ENCODE measurements at places on chromosomes 3 and 15. TPM values are rescaled to one million over a fixed set of nuclear protein-coding genes. Genes with fewer than 3 reads are reported as not detected.

- no peaks in the 10 kb centered on the region for H3K27me3 ChIP-seq
- H3K36me3 ChIP-seq, result no peaks in the 10 kb centered on the region
- H3K27ac ChIP-seq, result no peak overlapping the region
- H3K4me1 ChIP-seq, result no peaks in the 10 kb centered on the region
- DNase-seq, result no peak
Measured at GRCh38 chr15:54150255-54150654, 172.0 kb downstream of the UNC13C start.

The PP2D1 gene
- not detected for polyA plus RNA-seq

The CHRM5 gene
- not detected for polyA plus RNA-seq

GRCh38 chr15:82624008-82624407 is 23.2 kb downstream of the CPEB1 start:
- no peaks in the 10 kb centered on the region for H3K4me1 ChIP-seq
- DNase-seq, result no peak
- H3K27ac ChIP-seq, result no peak overlapping the region

The CACNA2D2 gene
- polyA plus RNA-seq, result 0.42 TPM

DNA sequence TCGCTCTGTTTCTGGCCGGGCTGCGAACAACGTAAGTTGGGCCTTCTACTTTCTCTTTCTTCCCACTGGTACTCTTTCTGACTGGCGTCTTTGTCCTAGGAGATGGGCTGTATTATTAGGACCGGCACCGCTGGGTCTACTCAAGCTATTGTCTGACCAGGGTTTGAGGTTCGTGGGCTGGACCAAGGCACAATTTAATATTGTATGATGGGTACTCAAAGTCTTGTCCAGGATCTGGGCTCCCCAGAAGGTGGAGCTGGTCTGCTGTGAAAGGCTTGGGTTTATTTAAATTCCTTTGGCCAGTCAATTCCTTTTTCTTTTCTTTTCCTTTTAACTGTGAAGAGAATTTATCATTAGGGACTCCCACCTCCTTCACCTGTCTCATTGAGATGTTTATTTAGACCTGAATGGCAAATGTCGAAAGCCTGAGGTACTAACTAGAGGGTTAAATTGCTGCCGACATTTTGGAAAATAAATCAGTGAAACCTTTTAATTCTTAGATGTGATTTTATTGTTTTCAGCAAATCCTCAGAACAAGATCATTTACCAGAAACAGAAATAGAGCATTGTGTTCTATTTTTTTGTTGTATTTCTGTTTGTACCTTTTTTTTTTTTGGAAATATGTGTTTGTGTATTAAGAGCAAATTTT is 410 bp downstream of the LRRC49 start:
- peak overlapping the region; percentile 69 for H3K4me3 ChIP-seq
- peaks cover 13% of the 10 kb centered on the region for H3K4me1 ChIP-seq
- no peak for DNase-seq
- H3K27me3 ChIP-seq, result no peaks in the 10 kb centered on the region

GRCh38 chr15:88701561-88702095 is 62.8 kb downstream of the ISG20 start:
- H3K27ac ChIP-seq, result no peak overlapping the region
- peaks cover 4% of the 10 kb centered on the region for H3K4me1 ChIP-seq
- no peaks in the 10 kb centered on the region for H3K36me3 ChIP-seq
- H3K27me3 ChIP-seq, result no peaks in the 10 kb centered on the region
- no peak overlapping the region for H3K4me3 ChIP-seq

The FBXW12 gene
- polyA plus RNA-seq, result not detected

- no peaks in the 10 kb centered on the region for H3K36me3 ChIP-seq
- DNase-seq, result no peak
- H3K27me3 ChIP-seq, result no peaks in the 10 kb centered on the region
- H3K4me1 ChIP-seq, result peaks cover 8% of the 10 kb centered on the region
Measured at GRCh38 chr3:137259701-137260100, 301.9 kb downstream of the IL20RB start.

GRCh38 chr15:88542342-88542733 is 4.1 kb downstream of the DET1 start:
- H3K36me3 ChIP-seq, result peaks cover 8% of the 10 kb centered on the region
- peak overlapping the region; percentile 85 for H3K27ac ChIP-seq
- H3K4me3 ChIP-seq, result no peak overlapping the region

The ANKRD63 gene
- not detected for polyA plus RNA-seq

GRCh38 chr3:468172-468571 is 271.6 kb downstream of the CHL1 start:
- no peaks in the 10 kb centered on the region for H3K4me1 ChIP-seq
- H3K36me3 ChIP-seq, result no peaks in the 10 kb centered on the region
- no peak overlapping the region for H3K27ac ChIP-seq
- H3K27me3 ChIP-seq, result no peaks in the 10 kb centered on the region

The ACP3 gene
- polyA plus RNA-seq, result 0.59 TPM

- H3K27ac ChIP-seq, result no peak overlapping the region
- H3K4me1 ChIP-seq, result no peaks in the 10 kb centered on the region
- H3K27me3 ChIP-seq, result no peaks in the 10 kb centered on the region
- no peak for DNase-seq
Measured at GRCh38 chr15:44616974-44617373, 46.5 kb downstream of the SPG11 start.

DNA sequence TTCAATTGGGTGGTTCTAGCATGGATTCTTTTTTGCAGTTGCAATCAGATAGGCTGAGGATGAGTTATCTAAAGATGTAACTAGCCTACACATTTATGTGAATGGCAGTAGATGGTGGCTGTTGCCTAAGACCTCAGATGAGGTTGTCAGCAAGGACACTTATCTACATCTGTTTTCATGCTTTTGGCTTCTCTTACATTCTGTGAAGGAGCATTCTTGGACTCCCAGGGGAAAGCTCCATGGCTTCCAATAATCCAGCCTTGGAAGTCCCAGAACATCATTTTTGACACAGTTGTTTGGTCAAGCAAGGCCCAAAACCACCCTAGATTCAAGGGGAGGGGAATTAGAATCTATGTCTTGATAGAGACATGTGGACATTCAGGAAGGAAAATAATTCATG is 332.2 kb upstream of the RBMS3 start:
- no peak for DNase-seq
- no peaks in the 10 kb centered on the region for H3K36me3 ChIP-seq
- no peak overlapping the region for H3K27ac ChIP-seq
- H3K4me1 ChIP-seq, result no peaks in the 10 kb centered on the region

DNA sequence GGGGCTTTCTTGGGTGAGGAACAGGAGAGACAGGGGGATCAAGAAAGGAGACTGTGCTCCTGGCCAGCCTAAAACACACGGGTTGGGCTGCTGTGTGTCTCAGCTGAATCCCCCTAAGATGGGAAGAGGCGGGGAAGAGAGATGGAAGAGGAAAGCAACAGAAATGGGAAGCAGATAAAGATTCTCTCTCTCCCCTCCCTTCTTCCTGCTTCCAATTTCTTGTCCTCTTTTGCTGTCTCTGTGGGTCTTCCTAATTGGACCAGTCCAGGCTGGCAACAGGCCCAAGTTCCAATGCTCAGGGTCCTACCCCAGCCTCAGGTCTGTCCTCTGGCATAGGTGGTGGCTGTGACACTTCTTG is 7.1 kb downstream of the ISLR2 start:
- peak; percentile 13 for DNase-seq
- H3K27me3 ChIP-seq, result peaks cover 28% of the 10 kb centered on the region
- H3K4me3 ChIP-seq, result no peak overlapping the region
- peak overlapping the region; percentile 86 for H3K27ac ChIP-seq
- peaks cover 37% of the 10 kb centered on the region for H3K4me1 ChIP-seq

DNA sequence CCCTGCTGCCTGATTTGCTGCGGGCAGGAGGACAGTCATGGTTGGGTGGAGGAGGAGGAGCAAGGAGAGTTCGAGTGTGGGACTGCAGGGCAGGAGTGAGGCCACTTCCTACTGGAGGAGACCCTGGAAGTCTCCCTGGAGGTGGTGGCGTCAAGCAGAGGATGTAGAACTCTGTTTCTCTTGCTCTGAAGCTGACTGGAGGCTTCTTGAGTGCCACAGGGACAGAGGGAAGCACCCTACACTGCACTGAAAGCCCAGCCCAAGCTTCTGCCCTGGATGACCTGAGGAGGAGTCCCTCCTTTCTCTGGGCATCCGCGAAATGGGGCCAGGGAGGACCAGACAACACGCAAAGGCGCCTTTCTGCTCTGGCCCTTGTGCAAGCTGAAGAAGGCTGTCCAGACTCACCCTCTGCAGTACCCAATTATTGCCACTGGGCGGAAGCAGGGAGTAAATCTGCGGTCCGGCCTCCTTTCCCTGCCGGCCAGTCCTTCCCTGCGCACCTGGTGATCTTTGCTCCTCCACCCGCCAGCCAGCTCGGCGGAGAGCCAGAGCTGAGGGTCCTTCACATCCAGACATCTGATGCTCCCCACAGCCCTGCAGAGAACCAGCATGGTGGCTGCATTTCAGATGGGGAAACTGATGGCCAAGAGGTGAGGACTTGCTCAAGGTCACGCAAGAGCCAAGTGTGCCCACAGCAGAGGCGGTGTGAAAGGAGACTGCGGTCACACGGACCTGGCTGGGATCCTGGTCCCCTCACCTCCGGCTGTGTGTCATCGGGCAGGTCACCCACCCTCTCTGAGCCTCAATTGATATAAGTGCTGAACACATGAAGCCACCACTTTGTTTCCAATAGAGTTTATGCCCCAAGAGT is 207.1 kb downstream of the TBC1D2B start:
- H3K4me1 ChIP-seq, result peaks cover 4% of the 10 kb centered on the region
- no peak overlapping the region for H3K4me3 ChIP-seq
- no peaks in the 10 kb centered on the region for H3K27me3 ChIP-seq
- H3K36me3 ChIP-seq, result no peaks in the 10 kb centered on the region
- DNase-seq, result peak; percentile 69
